ENCODE measurements at places on chromosomes 1 and 21.

DNA sequence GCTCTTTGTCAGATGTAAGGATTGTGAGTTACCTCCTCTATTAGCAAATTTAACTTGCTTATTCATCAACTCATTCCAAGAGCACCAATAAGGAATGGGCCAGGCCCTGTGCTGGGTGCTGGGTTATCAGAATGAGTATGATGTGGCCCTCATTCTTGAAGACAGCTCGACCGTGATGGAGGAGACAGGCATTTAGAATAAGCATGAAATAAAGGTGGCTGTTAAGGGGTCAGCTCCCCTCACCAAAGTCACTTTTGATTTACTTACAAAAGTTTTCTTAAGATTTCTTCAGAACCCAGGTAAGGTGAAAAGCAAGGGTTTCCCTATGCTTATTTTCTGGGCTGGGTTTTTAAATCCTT is 15.3 kb upstream of the PADI1 start:
- DNase-seq, result no peak

GRCh38 chr1:218667781-218668516 is 322.8 kb downstream of the TGFB2 start:
- no peak for DNase-seq

- DNase-seq, result no peak
Observed at GRCh38 chr1:230563591-230563990, 78.7 kb upstream of the COG2 start.

DNA sequence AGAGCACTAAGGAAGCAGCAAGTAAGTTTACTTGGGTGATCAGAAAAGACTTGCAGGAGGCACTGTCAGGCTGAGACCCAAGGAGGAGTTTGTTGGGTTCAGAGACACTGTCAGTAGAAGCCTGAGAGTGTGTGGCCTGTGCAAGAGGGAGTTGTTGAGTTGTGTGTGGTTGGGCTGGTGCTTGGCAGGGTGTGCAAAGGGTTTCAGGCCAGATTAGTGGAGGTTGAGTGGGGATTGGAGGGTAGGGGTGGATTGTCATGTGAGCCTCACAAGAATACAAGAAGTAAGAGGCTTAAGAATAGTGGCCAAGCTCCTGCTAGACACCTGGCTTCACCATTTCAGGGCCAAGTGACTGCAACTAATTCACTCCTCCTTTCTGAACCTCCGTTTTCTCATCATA is 8.9 kb upstream of the KIF21B start:
- no peak for DNase-seq

- DNase-seq, result no peak
Observed at GRCh38 chr1:156492591-156493080, 7.9 kb downstream of the MEF2D start.

GRCh38 chr1:171999756-172000155 is 158.5 kb downstream of the DNM3 start:
- DNase-seq, result no peak

- no peak for DNase-seq
Observed at GRCh38 chr21:16072737-16073136, 343.0 kb downstream of the USP25 start.

GRCh38 chr1:111512931-111513330 is 9.5 kb upstream of the ADORA3 start:
- DNase-seq, result no peak

DNA sequence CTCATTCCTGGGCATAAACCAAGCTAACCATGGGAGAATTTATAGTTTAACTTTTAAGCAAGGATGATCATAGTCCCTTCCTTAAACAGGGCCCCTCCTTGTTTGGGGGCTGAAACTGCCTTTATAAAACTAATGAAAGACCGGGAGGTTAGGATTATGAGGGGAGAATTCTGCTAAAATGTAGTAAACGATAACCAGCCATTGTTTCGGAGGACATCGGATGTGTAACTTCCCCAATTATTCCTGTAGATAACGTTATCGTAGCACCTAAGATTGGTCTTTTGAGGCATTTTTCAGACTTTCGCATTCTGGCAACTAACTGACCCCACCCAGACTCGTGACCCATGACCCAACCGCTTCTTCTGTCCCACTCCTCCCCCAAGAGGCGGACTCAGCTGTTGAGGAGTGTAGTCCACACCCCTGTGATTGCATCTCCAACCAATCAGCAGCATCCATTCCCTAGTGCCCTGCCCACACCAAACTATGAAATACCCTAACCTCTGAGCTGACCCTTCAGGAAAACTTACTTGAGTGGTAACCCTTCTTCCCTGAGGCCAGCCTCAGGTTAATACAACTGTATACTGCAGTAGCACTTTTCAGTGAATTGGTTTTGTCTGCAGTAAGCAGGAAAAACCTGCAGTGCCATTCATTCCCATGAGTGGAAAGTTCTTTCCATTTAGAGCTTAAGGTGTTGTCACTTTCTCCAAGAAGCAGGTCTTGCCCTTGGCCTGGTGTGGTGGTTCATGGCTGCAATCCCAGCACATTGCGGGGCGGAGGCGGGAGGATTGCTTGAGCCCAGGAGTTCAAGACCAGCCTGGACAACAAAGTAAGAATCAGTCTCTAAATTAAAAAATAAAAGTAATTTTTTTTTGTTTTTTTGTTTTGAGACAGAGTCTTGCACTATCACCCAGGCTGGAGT is 823 bp upstream of the SYF2 start:
- DNase-seq, result peak; percentile 41

DNA sequence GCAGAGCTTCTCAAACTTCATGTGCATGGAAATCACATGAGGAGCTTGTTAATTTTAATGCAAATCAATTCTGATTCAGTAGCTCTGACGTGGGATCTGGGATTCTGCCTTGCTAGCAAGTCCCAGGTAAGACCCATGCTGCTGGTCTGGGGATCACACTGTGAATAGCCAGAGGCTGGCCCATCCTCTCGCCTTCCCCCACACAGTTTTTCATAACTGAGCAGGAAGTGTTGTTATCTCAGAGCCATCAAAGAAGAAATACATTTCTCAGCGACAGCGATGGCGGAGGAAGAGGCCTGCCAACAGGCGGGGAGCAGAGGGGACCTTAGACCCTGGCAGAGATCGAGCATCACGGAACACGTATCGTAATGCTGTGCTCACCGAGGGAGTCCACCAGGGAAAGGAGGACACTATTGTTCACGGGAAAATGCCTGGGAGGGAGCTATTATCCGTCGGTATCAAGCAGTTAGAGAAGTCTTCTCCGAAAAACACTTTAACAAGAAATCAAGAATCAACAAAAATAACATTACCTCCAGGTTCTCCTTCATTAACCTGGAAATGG is 268.9 kb upstream of the TMEM51 start:
- DNase-seq, result no peak

DNA sequence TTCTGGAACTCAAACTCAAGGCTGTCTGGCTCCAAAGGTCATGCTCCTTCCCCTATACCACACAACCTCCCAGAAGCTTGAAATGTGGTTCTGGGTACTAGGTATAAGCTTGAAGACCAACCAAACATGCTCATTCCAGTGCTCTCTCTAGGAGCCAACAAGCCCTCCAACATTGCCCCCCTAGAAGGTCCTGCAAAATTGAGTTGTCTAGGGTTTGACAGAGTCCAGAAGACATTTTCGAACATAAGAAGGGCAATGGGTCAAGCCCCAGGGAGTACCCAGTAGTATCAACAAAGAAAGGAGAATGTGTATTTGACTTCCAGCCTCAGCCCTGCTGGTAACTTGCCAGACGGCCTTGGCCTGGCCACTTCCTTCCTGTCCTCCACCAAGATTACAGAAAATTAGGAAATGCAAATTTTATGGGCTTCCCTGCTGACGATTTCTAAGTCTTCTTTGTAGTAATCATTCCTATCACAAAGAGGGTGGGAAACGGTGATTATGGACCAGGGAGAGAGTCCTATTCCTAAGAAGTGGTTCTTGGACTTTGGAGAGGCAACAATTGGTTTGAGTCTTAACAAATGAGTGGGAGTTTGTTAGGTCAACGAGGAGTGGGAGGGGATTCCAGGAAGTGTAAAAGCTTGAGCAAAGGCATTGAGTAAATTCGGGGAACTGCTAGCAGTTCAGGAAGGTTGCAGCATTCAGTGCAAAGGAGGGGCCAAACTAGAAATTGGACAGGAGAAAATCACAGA is 18.7 kb upstream of the SLAMF1 start:
- no peak for DNase-seq

DNA sequence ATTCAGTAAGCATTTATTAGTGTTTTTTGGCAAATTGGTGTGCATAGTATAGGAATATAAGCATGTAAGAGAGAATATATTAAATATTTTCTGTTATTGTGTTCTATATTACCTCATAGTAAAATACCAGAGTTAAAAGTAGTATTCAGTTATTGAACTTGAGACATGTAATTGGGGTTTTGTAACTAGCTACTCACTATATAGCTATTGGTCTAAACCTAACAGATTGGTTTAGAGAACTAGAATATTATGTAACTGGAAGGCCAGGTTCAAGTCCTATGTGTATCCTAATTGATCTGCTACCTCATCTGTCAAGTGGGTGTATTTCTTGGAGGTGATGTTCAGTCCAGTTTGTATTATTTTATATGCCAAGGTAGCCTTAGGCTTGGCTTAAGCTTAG is 26.3 kb downstream of the CLIC4 start:
- DNase-seq, result no peak

- no peak for DNase-seq
Observed at GRCh38 chr21:34875830-34876229, 173.3 kb downstream of the RUNX1 start.

DNA sequence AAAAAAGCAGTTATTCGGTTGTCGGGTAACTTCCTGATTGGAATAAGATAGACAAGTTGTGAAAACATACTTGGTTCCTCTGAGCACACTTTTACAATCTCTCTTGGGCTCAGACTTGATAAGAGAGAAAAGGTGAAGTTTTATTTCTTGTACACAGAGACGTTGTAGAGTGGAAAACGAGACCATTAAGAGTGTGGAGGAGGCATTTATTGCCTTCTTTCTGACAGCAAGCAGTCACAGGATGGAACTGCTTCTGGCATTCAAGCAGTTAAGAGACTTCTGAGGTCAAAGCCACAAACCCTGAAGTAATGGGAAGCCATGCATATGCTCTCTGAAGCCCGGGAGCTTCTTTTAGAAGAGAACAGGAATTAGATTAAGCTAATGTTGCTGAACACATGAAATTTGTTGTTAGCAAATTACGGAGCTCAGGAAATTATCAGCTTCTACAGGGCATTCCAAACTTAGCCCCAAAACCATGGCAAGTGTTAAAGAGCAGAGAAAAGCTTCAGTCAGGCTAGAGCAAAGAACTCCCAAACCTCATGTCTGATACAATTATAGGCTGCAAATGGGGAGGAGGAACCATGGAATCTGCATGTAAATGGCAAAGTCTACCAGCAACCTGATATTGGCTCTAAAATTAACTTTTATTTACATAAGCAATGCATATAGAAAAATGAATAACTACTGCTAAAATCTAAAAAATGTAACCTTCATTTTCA is 26.0 kb downstream of the S1PR1 start:
- no peak for DNase-seq

GRCh38 chr1:151372058-151372934 is at the start of gene SELENBP1:
Gene SELENBP1, minus strand, starts transcription at chr1:151372705. Its CDS starts 64 bp downstream, at chr1:151372641.
- peak; percentile 54 for DNase-seq

- no peak for DNase-seq
Observed at GRCh38 chr1:24293392-24294227, 25.5 kb upstream of the GRHL3 start.

- DNase-seq, result no peak
Observed at GRCh38 chr1:231701306-231701705, 74.7 kb downstream of the DISC1 start.

- DNase-seq, result no peak
Observed at GRCh38 chr1:30043731-30044408, 679.5 kb downstream of the MATN1 start.

DNA sequence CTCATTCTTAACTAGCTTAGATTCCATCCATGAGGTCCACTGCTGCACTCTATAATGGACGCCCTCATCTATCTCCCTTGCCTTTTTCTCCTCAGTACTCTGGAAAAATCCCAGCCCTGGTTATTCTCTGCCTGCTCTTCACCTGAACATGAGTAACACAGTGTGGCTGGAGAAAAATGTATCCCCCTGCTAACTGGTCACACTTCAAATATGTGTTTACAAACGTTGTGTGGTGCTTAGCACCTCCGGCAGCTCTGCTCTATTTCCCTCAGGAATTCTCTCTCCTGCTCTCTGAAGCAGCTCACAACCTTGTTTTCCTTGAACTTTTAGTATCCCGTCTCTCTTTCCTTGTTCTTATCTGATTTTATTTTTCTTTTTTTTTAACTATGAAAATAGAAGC is 4.1 kb downstream of the SCCPDH start:
- no peak for DNase-seq

- peak; percentile 81 for DNase-seq
Observed at GRCh38 chr1:205812878-205813754, at the start of gene SLC41A1. Gene SLC41A1, minus strand, starts transcription at chr1:205813198. Its CDS starts 2,757 bp downstream, at chr1:205810441.

- DNase-seq, result no peak
Observed at GRCh38 chr1:60066001-60066400, 7.6 kb downstream of the C1orf87 start.

DNA sequence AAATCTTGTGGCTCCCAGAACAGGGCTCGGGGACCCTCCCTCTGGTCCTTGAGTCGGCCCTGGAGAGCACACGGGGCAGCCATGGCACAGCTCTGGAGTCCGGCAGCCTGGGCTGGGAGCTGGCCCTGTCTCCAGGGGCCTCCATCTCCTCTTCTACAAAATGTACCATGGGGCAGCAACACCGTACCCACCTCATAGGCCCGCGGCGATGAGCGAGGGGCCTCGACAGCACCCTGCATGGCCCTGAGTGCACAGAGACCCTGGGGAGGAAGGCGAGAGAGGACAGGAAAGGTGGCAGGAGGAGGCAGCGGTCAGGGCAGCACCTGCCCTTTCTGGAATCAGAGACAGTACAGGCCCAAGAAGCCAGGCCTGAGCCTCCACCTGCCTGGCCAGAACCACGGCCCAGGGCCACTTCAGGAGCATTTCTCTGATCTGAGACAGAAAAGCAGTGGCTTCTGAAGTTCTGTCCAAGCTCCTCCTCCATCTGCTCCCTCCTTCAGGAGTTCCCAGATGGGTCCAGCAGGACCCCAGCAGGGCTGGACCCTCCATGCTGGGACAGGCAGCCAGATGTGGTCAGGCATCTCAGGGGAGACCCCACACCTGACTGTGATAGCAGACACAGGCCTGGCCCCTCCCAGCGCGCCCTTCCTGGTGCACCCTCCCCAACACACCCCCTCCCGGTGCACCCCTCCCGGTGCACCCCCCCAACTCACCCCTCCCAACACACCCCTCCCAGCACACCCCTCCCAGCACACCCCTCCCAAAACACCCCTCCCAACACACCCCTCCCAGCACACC is 75.9 kb upstream of the ARHGEF16 start:
- no peak for DNase-seq

DNA sequence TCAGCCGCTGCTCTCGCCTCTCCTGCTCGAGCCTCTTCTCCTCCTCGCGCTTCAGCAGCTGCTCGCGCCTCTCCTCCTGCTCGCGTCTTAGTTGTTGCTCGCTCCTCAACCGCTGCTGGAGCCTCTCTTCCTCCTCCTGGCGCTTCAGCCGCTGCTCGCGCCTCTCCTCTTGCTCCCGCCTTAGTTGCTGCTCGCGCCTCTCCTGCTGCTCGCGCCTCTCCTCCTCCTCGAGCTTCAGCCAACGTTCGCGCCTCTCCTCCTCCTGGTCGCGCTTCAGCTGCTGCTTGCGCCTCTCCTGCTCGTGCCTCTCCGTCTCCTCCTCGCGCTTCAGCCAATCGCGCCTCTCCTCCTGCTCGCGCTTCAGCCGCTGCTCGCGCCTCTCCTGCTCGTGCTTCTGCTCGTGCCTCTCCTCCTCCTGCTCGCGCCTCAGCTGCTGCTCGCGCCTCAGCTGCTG is 3.7 kb downstream of the TCHH start:
- no peak for DNase-seq

- DNase-seq, result no peak
Observed at GRCh38 chr1:243351337-243351736, 95.5 kb downstream of the SDCCAG8 start.

Measured in neural crest cell (in vitro differentiated cells).